ENCODE measurements at places on chromosomes 16 and 17.

DNA sequence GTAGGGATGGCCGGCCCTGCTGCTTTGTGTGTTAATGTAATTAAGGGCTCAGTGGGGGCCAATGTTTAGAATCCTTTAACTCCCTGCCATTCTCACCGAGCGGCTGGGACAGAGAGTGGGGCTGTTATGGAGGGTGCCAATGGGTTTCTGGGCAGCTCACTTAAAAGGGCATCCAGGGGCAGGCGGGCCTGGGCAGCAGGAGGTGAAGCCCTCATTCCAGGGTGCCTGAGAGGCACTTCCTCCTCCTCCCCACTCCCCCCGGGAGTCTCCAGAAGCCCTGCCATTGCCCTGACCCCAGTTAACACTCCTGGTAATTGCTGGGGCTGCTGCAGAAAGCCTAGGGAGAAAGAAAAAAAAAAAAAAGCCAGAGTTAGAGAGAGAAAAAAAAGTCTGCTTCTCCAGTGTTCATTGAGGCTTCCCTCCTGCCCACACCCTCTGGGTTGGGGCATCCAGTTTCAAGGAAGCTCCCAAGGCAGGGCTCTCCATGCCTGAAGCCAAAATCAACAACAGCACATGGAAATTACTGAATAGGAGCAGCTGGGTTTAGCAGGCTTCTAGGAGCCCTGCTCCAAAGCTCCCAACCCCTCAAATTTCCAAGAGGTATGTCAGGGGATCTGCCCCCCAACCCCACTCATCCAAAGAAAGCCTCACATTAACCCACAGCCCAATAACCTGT lies 28.0 kb downstream of the CUEDC1 start:
- DNase-seq: no peak

- no peak for DNase-seq
Measured at GRCh38 chr16:68309799-68310198, 947 bp downstream of the SLC7A6OS start.

- no peak for DNase-seq
Measured at GRCh38 chr17:64974750-64975317, 55.6 kb upstream of the LRRC37A3 start.

- no peak for DNase-seq
Measured at GRCh38 chr16:22661161-22661647, 150.5 kb downstream of the NPIPB5 start.

GRCh38 chr17:67441052-67441895 lies 64.2 kb downstream of the PITPNC1 start:
- DNase-seq: peak; percentile 85

DNA sequence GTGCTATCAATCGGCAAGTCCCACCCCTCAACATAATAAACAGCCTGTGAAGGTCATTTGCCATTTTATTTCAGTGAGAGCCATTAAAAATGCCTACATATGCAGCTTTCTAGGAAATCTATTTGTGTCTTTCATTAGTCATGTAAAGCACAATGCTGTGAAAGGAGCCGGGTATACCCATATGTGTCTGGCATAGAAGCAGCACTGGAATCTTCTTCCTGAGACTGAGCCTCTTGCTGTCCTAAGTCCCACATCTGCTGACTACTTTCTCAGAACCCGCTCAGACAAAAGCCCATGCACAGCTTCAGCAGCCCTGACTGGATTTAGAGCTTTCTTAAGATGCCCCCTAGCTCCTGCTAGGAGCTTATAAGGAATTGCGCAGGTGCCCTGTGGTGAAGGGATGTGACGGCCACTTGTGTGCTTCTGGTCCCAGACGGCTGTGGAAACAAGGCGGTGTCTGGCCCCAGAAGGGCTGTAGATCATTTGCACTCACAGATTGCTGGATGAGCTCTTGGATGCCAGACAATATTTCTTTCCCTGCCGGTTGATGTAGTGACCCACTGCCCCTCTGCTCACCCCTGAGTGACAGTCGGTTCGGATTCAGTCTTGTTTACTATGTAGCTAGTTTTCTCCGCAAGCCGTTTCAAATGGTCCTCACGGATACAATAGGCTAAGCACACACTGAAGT lies 172.2 kb downstream of the ANKFN1 start:
- no peak for DNase-seq

DNA sequence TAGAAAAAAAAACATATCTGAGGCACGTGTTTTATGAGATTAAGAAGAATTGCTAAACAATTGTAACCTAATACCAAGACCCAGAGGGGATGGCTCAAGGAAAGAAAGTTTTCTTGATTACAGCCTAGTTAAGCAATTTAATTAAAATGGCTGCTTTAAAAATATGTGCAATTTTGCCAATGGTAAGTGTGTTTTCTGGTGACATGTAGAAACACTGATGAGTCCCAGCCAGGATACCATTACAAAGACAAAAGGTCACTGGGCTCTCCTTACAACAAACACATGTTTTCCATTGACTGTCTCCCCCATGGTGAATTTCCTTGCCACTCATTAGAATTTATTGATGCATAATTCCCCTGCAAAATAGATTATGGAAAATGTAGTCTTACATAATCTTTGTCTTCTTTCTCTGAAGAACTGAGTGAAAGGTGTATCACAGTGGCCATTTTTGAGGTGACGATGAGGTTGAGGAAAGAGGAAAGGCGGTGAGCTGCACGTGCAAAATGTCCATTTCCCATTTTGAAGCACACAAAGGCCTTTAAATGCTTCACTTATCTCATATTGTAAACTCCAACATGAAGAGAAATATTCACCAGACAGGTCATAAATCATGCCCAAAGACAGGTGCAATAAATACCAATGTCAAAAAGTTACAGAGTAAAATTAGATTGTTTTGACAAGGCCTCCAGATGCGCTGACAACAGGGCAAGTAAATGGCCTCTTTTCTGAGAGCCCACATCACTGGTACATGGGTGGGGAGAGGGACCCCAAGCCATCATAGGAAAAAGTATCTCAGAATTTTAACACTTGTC lies 696.9 kb downstream of the KCNJ2 start:
- no peak for DNase-seq

DNA sequence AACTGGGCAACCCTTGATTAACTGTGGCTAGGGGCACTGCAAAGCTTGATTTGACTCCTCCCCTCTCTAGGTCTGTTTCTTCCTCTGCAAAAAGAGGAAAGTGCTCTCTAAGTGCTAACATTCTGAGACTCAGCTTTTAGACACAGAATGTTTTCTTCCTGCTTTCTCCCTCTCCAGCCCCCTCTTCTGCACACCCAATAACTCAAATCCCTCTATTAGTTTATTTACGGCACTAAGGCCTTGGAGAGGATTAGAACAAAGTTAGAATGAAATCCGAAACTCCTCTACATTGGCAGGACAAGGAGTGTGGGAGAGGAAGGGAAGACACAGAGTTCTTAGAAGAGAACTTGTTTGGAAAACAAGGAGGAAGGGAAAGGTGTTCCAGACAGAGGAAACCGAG lies 3.3 kb upstream of the SBK1 start:
- no peak for DNase-seq

- no peak for DNase-seq
Measured at GRCh38 chr16:67658849-67659674, 998 bp downstream of the ACD start.

- no peak for DNase-seq
Measured at GRCh38 chr16:72262711-72263110, 90.8 kb upstream of the PMFBP1 start.

GRCh38 chr17:1294157-1294717 lies 14.8 kb downstream of the TRARG1 start:
- DNase-seq: peak; percentile 95

DNA sequence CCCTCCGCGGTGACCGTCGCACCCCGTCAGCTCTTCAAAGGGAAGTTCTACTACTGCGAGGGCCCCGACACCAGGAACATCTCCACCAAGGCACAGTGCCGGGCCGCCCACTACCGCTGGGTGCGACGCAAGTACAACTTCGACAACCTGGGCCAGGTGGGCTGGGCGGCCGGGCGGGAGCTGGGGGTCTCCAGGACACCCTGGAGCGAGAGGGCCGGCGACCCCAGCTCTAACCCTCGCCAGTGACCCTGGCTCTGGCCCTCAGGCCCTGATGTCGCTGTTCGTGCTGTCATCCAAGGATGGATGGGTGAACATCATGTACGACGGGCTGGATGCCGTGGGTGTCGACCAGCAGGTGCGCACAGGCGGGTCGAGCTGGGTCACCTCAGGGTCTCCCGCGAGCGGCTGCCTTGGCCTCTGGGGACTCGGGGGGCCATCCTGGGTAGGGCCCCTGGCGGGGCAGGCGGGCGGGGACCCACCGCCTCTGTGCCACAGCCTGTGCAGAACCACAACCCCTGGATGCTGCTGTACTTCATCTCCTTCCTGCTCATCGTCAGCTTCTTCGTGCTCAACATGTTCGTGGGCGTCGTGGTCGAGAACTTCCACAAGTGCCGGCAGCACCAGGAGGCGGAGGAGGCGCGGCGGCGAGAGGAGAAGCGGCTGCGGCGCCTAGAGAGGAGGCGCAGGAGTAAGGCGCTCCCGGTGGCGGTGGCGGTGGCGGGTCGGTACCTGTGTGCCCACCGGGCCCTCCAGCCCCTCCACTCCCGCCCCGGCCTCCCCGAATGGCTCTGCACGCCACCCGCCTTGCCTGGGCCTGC lies 13.4 kb downstream of the TPSG1 start:
- no peak for DNase-seq

- DNase-seq: no peak
Measured at GRCh38 chr16:47431960-47432359, 28.9 kb downstream of the ITFG1 start.

GRCh38 chr17:40618754-40619625 lies 28.6 kb downstream of the SMARCE1 start:
- DNase-seq: no peak

DNA sequence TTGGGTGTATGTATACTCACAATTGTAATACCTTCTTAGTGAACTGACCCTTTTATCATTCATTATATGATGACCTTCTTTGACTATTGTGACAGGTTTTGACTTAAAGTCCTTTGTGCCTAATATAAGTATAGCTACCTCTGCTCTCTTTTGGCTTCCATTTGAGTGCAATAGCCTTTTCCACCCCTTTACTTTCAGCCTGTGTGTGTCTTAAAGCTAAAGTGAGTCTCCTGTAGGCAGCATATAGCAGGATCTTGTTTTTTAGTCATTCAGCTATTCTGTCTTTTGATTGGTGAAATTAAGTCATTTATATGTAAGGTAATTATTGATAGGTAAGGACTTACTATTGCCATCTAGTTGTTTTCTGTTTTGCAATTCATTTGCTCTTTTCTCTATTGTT lies 15.9 kb upstream of the TBX4 start:
- no peak for DNase-seq

DNA sequence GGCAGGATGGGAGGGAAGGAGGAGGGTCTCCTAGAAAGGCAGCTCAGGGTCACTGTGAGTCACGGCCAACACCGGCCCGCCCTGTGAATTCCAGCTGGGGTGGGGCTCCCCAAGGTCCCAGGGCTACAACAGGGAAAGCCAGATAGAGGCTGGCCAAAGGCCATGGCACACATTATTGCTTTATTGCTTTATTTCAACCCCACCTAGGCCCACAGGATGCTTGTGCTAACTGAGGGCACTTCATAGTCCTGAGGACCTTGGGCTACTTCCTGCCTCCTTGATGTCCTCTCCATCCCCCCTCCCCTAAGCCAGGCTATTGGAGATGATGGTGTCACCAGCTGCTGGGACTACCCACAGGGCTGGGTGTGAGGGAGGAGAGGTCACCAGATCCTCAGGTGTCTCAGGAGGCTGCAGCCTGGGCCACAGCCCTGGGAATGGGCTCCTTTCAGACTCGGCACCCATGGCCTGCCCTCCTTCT lies 26.1 kb downstream of the LRRC75A start:
- no peak for DNase-seq

DNA sequence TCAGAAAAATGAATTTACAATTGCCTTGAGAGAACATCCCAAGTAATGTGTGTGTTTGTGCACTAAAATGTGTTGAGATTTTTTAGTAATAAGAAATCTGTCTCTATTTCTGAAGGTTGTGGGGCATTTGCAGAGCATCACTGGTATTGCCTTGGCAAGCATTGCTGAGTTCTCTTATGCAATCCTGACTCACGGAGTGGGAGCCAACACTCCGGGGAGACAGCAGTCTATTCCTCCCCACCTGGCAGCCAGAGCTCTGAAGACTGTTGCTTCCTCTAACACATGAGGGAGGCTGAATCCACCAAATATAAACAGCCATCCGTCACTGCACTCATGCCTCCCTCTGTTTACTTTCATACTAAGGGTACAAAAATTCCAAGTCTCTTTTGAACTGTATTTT lies 10.6 kb downstream of the CNTD1 start:
- DNase-seq: no peak

GRCh38 chr17:52170963-52171572 lies 12.6 kb upstream of the CA10 start:
- no peak for DNase-seq

DNA sequence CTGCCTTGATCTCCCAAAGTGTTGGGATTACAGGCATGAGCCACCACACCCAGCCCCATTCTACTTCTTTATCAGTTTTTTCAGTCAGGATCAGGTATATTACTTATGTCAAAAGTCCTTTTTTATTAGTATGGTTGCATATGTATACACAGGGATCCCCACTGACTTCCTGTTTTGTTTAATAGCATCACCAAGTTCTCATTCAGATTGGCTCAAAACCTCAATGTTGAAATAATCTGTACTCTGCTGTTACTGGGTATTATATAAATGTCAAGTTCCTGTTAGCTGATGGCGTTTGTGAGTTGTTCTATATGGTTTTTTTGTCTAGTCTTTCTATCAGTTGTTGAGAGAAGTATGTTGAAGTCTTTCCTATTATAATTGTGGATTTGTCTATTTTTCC lies 168.5 kb downstream of the BCAS3 start:
- no peak for DNase-seq

- no peak for DNase-seq
Measured at GRCh38 chr17:83062011-83062817, 17.2 kb upstream of the METRNL start.

DNA sequence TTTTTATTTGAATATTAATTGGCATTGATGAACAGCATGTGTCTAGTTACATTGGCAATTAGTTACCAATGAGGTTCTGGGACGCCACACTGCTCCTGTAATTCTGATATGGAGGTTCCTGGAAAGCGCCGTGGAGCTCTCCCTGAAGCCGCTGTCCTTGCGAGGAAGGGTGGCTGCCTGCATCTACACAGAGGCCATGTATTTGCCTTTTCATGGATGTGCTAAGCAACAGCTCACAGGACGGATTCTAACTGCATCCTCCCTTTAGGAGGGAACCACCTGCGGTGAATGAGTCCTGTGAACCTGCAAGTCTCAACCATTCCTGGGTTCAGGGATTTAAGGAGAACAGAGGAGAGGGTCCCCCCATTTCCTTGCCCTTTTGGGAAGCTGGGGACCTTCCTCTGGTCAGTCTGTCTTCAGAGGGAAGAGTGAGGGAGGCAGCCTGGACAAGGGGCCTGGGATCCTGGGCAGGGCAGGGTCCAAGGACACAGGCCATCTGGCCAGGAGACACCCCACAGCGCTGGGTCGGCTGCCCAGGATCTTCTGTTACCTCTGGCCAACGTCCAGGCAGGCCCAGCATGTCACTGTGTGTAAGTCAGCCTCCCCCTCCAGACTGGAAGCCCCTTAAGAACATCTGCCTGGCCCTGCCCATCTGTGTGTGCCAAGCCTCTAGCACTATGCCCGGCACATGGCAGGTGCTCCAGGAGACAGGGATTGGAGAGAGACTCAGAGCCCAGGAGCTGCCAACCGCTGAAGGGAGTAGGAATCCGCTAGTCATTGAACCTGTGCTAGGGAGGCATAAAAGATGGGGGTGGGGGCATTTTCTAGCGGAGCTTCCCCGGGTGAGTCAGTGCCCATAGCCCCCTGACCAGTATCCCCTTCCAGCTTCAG lies 314.1 kb upstream of the TNRC6C start:
- DNase-seq: no peak

GRCh38 chr17:79146562-79146961 lies 71.9 kb downstream of the ENGASE start:
- no peak for DNase-seq

GRCh38 chr17:61442136-61442775 lies 10.0 kb upstream of the TBX4 start:
- no peak for DNase-seq
